ENCODE measurements at places on chromosomes 3 and 15. TPM values are rescaled to one million over a fixed set of nuclear protein-coding genes. Genes with fewer than 3 reads are reported as not detected.

GRCh38 chr3:22951910-22952309, 251.2 kb upstream of the UBE2E2 start:
- ATAC-seq: no peak

- ATAC-seq: no peak
These were observed 104.7 kb downstream of the ZBTB20 start for GRCh38 chr3:115042351-115042750.

- no peak for ATAC-seq
These were observed at the start of gene SLC28A1 for GRCh38 chr15:84883916-84884781. SLC28A1 (plus strand) TSS chr15:84884662; CDS start chr15:84887761, 3,099 bp downstream.

GRCh38 chr3:22996920-22997571, 206.1 kb upstream of the UBE2E2 start:
- no peak for ATAC-seq

Gene ZNF660
- total RNA-seq: not detected

GRCh38 chr3:126445506-126445905, 30.2 kb downstream of the ZXDC start:
- no peak for ATAC-seq

- peak; percentile 92 for ATAC-seq
These were observed 131.6 kb upstream of the RASGRP1 start for GRCh38 chr15:38696109-38696727.

DNA sequence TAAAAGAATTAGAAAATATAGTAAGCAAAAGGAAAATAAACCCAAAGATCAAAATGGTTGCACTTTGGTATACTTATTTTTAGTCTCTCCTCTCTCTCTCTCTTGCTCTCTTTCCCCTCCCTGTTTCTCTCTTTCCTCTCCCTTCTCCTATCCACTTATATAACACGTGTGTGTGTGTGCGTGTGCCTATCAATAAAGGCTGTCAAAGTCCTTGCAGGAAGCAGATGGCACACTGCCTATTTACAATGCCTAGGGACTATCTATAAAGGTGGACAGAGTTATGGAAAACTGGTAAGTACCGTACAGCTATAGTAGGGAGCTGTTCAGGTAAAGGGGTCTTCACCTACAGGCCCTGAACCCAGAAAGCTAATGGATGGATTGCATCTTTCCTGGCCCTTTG, 161.6 kb downstream of the SQOR start:
- no peak for ATAC-seq

- ATAC-seq: no peak
These were observed 41.9 kb downstream of the NMD3 start for GRCh38 chr3:161263057-161263456.

Gene GREM1
- total RNA-seq: not detected

Measured in activated T-helper 17 cell treated with anti-CD3 and anti-CD28 coated beads, Interleukin-2, amount 50 U/mL, for 72 hours (primary cell).